Stimulated activated CD4-positive, alpha-beta T cell treated with anti-CD3 and anti-CD28 coated beads, Interleukin-15, amount 100 ng/mL, for 48 hours (primary cell): ENCODE measurements at places on chromosomes 11 and 22.

GRCh38 chr22:29956680-29957079 is 73.7 kb downstream of the MTMR3 start:
- DNase-seq, result no peak

- DNase-seq, result no peak
These were observed 241.2 kb upstream of the SYN3 start for GRCh38 chr22:33299245-33299956.

DNA sequence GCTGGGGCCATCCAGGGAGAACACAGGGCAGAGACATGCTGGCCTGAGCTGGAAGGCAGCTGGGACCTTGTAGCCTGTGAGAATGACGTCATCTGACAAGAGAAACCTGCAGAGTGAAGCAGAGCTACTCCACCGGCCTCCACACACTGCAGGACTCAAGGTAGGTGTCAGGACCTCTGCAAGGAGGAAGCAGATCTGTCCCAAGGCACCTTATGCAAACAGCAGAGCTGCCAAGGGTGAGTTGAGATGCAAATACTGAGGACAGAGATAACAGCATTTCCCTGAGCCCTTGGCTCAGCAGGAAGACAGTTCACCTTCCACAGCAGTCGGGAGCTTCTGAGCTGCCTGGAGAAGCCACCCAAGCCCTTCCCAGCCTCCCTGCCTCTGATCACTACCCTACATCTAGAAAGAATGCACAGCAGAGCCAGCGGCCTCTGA is 51.9 kb upstream of the IGSF9B start:
- no peak for DNase-seq

DNA sequence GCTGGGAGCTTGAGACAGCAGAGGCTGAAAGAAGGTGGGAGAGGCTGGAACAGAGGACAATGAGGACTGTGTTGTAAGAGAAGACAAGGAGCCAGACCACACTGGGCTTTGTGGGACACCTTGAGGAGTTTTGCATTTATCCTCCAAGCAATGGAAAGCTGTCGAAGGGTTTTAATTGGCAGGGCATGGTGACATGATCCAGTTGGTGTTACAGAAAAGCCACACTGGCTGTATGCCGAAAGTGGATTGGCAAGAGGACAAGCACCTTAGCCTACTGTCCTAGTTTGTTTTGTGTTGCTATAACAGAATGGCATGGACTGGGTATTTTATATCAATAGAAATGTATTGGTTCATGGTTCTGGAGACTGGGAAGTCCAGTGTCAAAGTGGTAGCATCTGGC is 14.0 kb upstream of the APLNR start:
- no peak for DNase-seq

GRCh38 chr11:91871048-91871447 is 353.6 kb upstream of the FAT3 start:
- no peak for DNase-seq

GRCh38 chr11:73566422-73566821 is 31.5 kb downstream of the FAM168A start:
- no peak for DNase-seq

DNA sequence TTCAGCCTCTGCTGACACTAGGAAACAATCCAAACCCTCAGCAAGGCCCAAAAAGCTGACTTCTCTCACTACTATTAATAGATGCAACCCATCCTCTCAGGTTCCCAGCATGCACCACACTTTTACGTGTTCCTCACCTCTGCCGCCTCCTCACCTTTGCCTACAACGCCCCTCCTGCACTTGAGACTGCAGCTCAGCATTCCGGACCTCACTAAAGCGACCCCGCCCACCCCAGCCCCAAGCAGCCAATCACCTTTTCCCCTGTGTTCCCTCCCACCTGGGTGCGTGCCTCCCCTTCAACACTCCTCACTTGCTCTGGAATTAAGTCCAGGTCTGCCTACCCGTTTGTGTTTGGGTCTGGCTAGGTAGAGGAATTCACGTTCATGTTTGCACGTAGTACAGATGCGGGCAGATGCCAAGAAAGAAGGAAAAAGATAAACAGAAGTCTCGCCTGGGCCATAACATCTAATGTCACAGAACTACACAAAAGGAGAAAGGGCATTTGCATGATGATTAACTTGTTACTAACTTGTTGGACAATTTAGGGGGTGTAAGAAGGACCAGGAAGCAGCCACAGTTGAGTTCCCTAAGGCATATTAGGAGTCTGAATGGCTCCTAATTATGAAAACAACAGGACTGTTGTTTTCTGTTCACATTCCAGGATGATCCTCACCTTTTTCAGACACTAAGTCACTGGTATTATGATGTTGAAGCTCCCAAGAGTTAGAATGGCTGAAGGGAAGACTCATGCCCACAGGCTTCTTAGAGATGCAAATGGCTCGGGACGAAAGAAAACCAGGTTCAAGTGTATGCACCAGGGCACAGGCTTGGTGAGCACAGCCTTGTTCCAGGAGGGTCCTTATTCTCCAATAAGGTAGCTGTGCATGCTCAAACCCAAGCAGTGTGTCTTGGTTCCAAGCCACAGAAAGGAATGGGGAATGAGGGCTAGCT is 102.2 kb downstream of the MICAL3 start:
- no peak for DNase-seq

DNA sequence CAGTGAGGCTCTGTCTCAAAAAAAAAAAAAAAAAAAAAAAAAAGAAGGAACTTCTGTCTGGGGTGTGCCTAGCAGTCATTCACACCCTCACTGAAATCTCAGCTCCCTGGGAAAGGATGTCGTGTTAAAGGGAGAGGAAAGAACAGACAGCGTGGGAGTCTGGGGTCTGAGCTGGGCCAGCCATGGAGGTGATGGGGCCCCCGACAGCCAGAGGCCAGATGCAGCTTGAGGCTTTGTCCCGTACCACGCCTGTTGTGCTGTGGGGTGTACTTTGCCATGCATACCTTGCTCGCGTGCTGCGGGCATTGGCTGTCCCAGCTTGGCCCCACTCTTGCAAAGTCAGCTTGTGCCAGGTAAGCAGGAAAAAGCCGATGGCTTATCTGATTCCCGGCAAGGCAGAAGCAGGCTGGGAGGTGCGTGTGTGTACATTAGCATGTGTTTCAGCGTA is 4.6 kb downstream of the SYT12 start:
- DNase-seq, result no peak

- DNase-seq, result no peak
These were observed 72.8 kb downstream of the LRRC32 start for GRCh38 chr11:76597533-76598425.

GRCh38 chr11:112797648-112798293 is 163.4 kb upstream of the NCAM1 start:
- no peak for DNase-seq

DNA sequence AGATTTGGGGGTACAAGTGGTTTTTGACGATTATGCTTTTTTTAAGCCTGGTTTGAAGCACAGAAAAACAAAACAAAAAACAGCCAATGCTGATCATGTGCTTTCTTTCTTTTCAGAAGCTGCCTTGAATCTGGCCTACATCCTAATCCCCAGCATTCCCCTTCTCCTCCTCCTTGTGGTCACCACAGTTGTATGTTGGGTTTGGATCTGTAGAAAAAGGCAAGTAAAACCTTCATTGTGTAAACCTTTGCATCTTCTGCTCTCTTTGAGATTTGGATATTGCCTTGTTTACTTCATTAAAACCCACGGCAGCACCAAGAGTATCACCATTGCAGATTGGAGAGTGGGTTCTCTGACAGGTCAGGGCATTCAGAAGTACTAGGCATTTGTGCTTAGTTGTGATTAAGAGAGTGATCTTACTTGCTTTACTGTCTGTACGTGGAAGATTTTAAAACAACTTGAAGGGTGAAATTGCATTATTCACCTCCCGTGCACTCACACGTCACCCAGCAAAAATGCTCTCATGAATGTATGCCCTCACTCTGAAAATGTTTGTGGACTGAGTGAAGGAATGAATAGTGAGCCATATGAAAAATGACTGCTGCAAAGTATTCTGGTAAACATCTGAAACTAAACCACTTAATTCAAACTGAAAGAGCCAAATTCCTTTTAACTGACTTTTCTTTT is 17.0 kb downstream of the LAYN start:
- DNase-seq, result no peak

DNA sequence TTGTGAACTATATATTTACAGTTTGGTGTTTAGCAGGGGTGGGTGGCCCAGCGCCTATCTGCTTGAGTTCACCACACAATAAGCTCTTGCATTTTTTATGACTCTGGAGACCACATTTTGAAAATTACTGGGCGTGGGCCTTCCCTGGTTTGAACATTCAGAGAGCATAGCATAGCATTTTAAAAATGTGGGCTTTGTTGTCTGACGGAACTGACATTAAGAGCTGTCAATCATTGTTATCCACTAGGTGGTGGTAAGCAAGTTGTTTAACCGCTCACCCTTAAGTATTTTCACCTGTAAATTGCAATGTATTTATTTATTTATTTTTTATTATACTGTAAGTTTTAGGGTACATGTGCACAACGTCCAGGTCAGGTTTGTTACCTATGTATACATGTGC is 1.0 kb downstream of the NLRP14 start:
- DNase-seq, result no peak

- DNase-seq, result no peak
These were observed 62.7 kb upstream of the AMPD3 start for GRCh38 chr11:10392095-10393079.

- no peak for DNase-seq
These were observed 5.4 kb downstream of the MCHR1 start for GRCh38 chr22:40684728-40685127.

DNA sequence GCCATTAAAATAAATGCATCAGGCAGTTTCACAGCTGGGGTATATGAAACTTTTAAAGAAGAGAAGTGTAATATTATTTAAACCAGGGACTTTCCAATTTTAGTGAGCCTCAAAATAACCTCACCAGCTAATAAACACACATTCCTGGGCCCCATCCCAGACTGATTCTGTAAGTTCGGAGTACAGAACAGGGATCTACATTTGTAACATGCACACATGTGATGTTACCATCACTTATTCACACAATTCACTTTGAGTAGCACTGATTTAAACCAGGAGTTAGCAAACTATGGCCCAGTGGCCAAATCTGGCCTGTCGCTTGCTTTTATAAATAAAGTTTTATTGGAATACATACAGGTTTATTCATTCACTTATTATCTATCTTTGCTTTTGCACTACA is 62.0 kb downstream of the STK33 start:
- DNase-seq, result no peak

GRCh38 chr11:16749666-16750065 is 11.2 kb downstream of the C11orf58 start:
- DNase-seq, result no peak

- no peak for DNase-seq
These were observed 56.6 kb upstream of the FDX1 start for GRCh38 chr11:110373051-110373702.

DNA sequence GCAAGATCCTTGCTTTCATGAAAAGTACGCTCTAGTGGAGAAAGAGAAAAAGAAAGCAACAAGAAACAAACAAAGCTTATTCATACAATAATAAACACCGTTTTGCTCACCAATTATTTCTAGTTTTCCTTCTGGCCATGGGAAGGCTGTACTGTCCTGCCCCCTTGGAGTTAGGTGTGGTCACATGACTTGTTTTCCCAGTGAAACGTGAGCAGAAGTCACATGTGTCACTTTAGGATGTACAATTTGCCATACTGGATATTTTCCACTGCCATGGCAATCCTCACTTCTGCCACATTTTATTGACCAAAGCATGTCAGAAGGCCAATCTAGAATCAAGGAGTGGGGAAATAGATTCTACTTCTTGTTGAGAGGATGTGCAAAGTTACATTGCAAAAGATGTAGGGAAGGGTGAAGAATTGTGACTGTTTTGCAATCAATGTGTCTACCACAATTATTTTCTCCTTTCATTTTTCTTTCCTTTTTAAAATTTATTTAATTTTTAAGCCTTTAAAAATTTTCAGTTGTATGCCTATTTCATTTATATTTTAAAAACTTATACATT is 24.3 kb upstream of the TRAF6 start:
- DNase-seq, result no peak

DNA sequence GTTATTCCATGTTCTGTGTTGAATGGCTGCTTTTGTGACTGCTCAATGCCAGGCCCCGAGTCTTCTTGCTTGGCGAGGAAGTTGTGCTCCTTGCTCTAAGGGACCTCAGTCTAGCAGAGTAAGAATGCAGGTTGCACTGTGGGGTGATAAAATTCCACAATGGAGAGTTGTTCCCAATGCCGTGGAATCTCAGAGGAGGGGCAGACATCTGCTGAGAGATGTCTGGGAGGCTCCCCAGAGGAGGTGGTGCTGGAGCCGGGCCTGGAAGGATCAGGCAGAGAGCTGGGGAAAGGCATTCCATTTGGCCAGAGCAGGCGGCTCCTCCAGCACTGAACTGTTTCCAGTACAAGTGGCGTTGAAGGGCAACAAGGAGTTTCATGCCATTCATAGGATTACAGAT is 55.2 kb downstream of the ST3GAL4 start:
- no peak for DNase-seq

GRCh38 chr11:116461789-116462188 is 311.0 kb downstream of the BUD13 start:
- no peak for DNase-seq

DNA sequence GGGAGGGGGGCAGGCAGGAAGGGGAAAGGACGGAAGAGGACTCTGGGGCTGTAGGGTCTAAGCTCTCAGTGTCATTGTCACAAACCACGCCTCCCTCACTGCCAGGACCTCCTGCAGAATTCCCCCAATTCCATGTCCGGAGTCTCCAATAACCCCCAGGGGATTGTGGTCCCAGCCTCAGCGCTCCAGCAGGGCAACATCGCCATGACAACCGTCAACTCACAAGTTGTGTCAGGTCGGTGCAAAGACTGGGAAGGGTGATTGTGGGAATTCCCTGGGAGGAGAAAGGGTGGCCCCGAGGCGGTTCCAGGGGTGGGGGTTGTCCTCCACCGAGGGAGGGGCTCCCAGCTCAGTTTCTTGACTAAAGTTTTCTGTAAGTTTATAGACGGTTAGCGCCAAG is 86.0 kb downstream of the FEZ1 start:
- DNase-seq, result no peak

DNA sequence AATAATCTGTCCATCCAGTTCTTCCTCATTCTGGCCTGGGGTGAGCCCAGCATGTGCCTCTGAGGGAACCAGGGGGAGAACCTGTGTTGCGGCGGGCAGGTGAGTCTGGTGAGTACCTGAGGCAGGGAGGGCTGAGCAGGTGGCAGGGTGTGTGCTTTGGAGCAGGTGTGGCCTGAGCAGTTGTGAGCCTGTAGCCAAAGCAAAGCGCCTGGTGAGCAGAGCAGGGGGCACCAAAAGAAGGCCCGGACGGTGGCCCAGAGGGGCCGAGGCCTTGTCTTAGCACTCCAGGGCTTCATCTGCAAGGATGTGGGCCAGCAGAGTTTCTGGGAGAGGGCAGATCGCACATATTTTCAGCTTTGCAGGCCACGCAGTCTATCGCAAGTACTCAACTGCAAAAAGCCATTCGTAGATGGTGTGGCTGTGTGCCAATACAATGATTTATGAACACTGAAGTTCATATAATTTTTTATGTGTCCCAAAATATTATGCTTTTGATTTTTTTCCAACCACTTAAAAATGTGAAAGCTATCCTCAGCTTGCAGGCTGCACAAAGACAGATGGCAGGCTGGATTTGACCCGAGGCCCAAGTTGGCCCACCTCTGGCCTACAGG is 8.7 kb downstream of the GLB1L2 start:
- no peak for DNase-seq
